ENCODE measurements at places on chromosomes 11 and 22. TPM values are rescaled to one million over a fixed set of nuclear protein-coding genes. Genes with fewer than 3 reads are reported as not detected.

The CAPN5 gene
- polyA plus RNA-seq, result 20.0 TPM

The MUC2 gene
- not detected for polyA plus RNA-seq

The POLR2F gene
- 121 TPM for polyA plus RNA-seq

The ELFN2 gene
- polyA plus RNA-seq, result 0.19 TPM

The CCDC157 gene
- polyA plus RNA-seq, result 6.0 TPM

The CHRM1 gene
- 0.22 TPM for polyA plus RNA-seq

The RAB38 gene
- polyA plus RNA-seq, result 8.1 TPM

The UCP3 gene
- 0.28 TPM for polyA plus RNA-seq

The NOX4 gene
- polyA plus RNA-seq, result 370 TPM

The RIBC2 gene
- not detected for polyA plus RNA-seq

The TSGA10IP gene
- polyA plus RNA-seq, result not detected

The DGAT2 gene
- polyA plus RNA-seq, result 7.0 TPM

All from kidney (tissue), 22 donors.